ENCODE measurements at places on chromosomes 3 and 15. TPM values are rescaled to one million over a fixed set of nuclear protein-coding genes. Genes with fewer than 3 reads are reported as not detected.

The KNG1 gene
- total RNA-seq = not detected

DNA sequence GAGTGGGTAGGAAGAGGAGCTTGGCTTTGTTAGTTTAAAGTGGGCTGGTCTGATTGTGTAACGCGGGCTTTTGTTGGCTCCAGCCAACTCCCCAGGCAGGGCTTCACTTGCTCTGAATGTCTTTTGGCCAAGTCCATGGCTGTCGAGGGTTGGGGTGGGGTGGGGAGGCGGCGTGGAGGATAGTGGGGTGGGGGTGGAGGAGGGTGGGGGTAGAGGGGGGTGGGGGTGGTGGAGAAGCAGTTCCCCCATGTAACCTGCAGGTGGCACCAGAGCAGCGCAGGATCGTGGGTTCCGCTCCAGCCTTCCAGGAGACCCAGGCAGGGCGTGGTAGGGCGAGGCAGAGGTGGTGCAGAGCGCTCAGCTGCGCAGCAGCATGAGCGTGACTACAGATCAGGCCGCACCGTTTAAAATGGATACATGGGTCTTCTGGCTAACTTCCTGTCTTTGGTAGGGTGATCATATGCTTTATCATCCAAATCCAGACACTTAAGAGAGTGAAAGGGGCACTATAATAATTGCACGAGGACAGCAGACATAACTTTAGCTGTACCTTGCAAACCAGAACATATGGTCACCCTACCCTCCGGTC is 28.3 kb downstream of the GOLGA6A start:
- no peak for DNase-seq

DNA sequence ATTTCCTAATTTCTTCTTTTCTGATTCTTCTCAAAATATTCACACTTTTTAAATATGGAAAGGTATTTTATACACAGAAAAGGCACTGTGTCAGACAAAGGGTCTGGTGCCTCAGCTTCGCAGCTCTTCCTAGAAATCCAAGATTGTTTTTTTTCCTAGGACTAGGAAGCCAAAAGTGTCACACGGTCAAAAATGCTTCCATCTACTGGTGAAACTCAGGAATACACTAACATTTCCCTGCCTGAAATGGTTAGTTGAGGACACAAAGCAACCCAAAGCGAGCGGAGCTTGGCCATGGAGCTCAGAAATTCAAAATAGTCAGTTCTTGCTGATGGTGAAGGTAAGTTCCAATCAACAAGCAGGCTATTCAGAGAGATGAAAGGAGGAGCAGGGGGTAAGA is 426.5 kb upstream of the RASGRP1 start:
- no peak for DNase-seq

DNA sequence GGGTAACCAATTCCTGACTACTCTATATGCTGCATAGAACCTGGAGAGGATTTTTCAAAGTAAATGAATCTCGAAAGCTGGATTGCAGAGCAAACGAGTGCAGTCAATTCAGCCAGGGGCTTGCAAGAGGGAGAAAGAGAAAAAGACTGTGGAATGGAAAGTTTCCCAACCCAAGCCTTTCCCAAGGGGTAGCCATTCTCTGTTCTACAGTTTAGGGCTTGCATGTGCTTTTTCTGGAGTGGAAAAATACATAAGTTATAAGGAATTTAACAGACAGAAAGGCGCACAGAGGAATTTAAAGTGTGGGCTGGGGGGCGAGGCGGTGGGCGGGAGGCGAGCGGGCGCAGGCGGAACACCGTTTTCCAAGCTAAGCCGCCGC is 511 bp upstream of the RARB start:
- DNase-seq = no peak

- no peak for DNase-seq
Measured at GRCh38 chr3:107705046-107705445, 182.3 kb downstream of the BBX start.

GRCh38 chr3:43366885-43367284 is 80.5 kb downstream of the SNRK start:
- DNase-seq = no peak
